H9 (cell line): ENCODE measurements at places on chromosomes 4 and X.

- DNase-seq: no peak
Measured at GRCh38 chr4:140725556-140725955, 30.6 kb downstream of the TBC1D9 start.

GRCh38 chrX:16160729-16161128 is 6.6 kb upstream of the MAGEB17 start:
- no peak for DNase-seq

DNA sequence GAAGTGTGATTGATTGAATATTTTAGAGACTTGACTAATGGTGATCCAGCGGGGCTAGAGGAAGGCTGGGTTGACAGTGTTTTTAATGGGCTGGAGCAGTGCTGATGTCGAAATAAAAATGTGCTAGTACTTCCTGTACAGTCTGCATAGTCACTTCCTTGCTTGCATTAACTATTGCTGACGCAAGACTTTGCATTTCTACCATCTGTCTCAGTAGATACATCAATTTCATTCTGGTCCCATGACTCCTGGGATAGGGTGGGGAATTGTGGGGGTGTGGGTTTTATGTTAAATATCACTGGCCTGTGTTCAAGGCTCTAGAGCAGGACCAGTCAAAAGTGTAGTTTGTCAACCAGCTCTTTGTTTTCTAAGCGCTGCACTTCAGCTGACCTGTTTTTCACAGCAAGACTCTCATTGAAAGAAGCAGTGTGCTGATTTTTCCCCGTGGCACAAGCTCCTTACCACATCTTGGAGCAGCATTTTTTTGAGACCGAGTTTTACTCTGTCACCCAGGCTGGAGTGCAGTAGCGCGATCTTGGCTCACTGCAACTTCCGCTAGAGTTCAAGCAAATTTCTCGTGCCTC is 35.2 kb upstream of the PHEX start:
- no peak for DNase-seq

DNA sequence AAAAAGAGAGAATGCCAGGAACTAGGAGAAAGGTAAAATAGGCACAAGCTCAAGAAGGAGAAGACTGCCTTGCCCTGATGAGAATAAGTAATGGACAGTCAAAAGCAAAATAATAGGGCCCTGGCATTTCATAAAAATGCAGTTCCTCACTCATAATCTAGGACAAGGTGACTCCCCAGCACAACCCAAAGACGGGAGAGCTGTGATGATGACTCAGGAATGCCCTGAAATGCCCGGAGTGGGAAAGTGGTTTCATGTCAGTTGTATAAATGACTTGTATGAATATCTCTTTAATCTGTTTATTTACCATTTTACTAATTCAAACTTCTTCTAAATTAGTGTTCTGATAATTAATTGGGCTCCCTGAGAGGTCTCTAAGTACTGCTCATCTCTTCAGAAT is 28.8 kb upstream of the SETD7 start:
- no peak for DNase-seq

DNA sequence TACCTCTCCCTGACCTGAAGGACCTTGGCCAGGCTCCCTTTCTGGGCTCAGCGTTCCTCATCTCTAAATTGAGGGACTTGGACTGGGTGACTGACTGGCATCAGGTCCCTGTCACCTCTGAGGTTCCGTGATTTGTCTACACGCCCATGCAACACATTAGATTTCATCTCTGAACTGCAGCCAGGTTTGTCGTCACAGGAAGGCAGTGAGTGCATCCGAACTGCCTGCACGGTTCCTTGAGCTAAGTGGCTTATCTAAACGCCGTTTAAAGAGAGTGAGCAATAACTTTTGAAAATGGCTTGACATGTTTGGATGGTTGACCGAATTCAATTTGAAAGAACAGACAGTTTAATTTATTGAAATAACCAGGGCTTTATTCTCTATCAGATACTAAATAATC is 70.1 kb downstream of the PCYT1B start:
- no peak for DNase-seq

GRCh38 chr4:186092296-186092695 is 12.2 kb upstream of the FAM149A start:
- DNase-seq: no peak
